ENCODE measurements at places on chromosomes 16 and 17.

GRCh38 chr16:52757746-52758472 lies 211.0 kb upstream of the TOX3 start:
- no peak for DNase-seq

DNA sequence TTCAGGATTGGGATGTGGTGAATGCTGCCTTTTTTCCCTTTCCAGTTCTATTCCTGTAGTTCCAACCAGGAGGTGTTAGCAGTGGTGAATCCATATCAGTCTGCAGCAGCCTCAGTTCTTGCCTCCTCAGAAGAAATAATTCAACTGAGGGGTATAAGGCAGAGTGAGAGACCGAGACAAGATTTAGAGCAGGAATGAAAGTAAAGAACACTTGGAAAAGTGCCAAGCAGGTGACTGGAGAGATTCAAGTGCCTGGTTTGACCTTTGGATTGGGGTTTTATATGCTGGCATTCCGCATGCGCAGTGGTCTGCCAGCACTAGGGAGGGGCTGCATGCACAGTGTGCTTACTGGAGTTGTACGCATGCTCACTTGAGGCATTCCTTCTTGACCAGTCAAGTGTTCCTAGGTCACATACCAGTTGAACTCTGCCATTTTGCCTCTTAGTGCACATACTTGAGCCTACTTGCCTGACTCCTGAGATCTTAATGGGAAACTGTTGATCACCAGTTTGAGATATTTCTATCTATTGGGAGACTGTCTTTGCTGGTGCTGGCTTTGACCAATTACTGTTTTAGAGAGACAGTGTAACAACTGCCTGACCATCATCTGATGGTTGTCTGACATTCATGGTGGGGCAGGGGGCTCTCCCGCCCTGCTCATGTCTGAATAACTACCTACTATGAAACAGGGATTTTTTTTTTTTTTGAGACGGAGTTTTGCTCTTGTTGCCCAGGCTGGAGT lies 680 bp upstream of the CCL15 start:
- no peak for DNase-seq

GRCh38 chr17:44915862-44916780 lies 821 bp upstream of the GFAP start:
- no peak for DNase-seq

GRCh38 chr17:75010683-75011400 lies 1.6 kb upstream of the MRPL58 start:
- no peak for DNase-seq

DNA sequence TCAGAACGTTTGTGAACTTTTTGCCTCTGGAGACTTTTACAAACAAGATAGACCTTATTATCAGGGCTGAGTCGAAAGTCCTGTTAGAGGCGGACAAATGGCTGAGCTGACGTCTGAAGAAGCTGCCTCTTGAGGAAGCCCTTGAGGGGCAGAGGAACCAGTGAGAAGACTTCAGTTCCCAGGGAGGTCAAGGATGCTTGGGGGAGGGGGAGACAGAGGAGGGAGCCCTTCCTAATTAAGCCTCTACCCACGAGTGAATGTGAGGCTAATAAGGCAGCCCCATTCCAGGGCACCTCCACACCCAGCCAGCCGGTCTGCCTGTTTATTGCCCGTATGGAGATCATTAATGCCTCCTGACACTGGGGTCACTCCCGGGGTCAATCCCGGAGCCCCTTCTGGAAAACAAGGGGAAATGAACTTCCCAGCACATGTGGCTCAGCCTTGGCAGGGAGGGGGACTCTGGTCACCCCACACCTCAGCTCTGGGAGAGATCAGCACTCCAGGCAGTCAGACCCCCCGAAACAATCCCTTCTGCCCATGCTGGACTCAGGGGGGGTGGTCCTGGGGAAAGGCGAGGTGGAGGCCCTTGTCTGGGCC lies 9.2 kb upstream of the TBX4 start:
- no peak for DNase-seq

GRCh38 chr16:55437625-55438024 lies 41.4 kb upstream of the MMP2 start:
- DNase-seq, result no peak

- DNase-seq, result no peak
These were observed 132.7 kb upstream of the HSBP1 start for GRCh38 chr16:83674931-83675535.

GRCh38 chr17:80499560-80499959 lies 23.2 kb upstream of the NPTX1 start:
- DNase-seq, result no peak

DNA sequence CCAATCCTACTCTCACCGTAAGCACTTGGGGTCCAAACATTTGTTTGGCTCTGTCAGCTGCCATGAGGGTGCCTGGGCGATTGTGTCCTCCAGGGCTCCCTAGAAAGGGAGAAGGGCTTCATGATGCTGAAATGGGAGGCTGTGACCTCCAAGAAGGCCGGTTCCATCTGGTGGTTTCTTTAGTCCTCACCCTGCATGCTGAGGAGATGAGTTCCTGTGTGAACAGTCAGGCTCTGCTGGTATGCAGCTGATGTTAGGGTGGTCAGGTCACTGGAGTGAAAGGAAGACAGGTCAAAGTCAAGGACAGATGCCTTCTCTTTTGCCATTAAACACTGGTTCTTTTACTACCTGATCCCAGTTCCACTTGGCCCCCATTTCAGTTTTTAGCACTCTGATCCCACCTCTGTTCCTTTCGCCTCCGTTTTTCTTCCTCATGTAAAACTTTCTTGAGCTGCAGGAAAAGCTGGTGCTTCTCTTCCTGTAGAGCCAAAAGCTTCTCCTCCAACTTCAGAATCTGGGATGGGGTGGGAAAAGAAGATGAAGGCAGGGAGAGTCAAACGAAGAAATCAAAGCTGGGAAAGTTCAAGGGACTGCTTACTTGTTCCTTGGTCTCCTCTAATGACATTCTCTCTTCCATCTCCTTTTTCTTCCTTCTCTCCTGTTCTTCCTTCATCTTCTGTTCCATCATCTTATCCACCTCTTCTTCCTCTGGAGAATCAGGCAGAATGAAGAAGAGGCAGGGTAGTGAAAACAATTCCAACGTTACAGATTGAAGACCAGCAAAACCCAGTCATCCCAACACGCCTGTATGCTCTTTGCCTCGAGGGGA lies 1.1 kb downstream of the GPS2 start:
- DNase-seq, result no peak

DNA sequence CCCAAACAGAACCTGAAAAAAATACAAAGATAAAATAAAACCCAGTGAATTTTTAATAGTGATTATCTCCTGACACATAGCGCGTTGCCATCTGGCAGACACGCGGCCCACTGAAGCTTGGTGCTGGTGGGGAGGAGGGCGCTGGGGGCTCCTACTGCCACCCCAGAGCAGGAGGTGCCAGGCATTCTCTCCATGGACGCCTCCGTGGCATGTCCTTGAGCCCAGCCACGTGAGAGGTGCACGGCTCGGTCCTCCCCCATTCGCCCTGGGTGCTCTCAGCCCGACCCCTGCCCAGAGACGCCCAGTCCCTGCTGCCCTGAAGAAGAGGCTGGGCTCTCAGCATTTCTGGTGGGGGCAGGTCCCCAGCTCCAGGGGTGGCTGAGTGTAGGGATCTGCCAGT lies 142.2 kb upstream of the GSE1 start:
- DNase-seq, result no peak

GRCh38 chr16:27285676-27286196 lies 17.2 kb upstream of the NSMCE1 start:
- no peak for DNase-seq

DNA sequence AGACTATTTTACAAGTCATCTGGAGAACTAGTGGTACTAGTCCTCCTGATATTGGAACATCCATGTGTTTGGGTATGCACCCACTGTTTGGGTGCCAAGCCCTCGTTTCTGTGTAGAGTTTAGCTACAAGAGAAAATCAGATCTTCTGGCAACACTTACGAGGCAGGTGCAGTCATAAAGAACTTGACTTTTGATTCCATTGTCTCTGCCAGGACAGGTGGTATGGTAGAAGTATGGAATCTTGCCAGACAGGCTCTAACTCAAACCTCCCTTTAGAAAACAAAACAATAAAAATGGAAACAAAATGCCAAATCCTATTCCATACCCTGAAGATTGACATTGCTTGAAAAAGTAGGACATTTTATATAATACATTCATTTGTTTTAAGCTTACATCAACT lies 16.0 kb downstream of the RNF43 start:
- no peak for DNase-seq

DNA sequence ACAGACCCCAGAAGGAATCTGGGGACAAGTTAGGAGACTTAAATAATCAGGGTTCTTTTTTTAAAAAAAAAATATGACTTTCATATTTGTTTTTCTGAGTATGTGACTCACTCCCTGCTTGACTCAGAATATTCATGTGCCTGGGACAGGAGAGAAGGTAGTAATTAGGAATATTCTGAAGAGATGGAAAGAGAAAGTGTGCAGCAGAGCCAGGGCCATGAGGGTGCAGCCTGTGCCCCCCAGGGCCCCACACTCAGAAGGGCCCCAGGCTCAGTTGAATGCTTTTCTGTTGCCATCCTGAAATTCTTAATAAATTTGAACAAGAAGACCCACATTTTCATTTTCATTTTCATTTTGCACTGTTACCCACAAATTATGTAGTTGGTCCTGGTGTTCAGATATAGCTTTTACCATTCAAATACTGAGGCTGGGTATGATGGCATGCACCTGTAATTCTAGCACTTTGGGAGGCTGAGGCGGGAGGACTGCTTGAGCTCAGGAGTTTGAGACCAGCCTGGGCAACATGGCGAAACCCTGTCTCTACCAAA lies 11.5 kb upstream of the LONP2 start:
- no peak for DNase-seq

- no peak for DNase-seq
These were observed 810 bp downstream of the CYGB start for GRCh38 chr17:76536511-76537287.

GRCh38 chr17:2821868-2822267 lies 25.6 kb downstream of the RAP1GAP2 start:
- no peak for DNase-seq

GRCh38 chr17:82180776-82181528 lies 31.7 kb downstream of the CCDC57 start:
- DNase-seq, result no peak

GRCh38 chr17:81422776-81423697 lies 27.8 kb downstream of the BAHCC1 start:
- no peak for DNase-seq

- no peak for DNase-seq
These were observed 21.6 kb downstream of the POLR3E start for GRCh38 chr16:22318690-22319358.

GRCh38 chr16:13471036-13471435 lies 448.9 kb upstream of the ERCC4 start:
- DNase-seq, result no peak

DNA sequence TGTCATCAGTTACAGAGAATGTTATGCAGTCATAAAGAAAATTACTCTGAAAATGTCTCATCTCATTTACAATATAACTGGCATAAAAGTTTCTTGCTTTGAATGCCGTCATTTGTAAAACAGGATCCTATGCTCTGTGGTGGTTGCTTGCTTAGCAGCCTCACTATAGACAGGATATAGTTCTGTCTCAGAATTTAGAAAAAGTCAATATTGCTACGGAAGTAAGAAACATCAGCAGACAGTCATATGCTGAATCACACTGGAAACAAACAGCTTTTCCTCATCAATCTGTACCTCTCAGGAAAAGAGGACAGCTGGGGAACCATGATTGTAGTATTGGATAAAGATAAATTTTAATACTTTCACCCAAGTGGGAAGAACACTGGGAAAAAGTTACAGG lies 105.5 kb downstream of the MYO1D start:
- DNase-seq, result no peak

DNA sequence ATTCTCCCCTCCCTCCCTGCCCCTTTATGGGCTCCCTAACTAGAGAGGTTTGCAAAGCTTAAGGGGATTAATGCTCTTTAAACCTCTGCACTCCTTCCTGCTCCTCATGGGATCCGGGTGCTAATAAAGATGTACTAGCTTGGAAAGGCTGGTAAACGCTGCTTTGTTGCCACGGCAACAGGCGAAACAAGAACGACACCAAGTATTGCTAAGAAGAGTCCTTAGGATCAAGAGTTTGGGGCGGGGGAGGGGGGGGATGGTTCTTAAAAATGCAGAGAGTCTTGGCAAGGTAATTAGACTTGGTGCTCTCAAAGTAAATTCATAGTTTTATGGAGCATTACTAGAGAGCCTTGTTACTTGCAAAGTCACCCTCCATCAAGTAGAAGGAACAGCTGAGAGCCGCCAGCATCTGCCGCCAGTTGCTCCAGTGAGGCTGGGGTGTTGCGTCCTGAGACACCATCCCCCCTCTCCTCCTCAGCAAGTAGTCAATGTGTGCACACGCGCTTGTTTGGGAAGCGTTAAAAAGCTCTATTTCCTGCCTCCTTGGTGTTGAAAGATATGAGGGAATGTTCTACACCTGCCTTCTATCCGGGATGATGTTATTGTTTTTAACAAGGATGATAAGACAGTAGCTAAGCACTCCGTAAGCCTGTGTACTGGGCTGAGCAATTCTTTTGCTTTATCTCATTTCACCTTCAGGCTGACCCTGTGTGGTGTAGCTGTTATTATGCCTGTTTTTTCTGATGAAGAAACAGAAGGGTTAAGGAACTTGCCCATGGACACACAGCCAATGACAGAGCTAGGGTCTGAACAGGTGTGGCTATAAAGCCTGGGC lies 190.9 kb downstream of the CCDC182 start:
- no peak for DNase-seq

DNA sequence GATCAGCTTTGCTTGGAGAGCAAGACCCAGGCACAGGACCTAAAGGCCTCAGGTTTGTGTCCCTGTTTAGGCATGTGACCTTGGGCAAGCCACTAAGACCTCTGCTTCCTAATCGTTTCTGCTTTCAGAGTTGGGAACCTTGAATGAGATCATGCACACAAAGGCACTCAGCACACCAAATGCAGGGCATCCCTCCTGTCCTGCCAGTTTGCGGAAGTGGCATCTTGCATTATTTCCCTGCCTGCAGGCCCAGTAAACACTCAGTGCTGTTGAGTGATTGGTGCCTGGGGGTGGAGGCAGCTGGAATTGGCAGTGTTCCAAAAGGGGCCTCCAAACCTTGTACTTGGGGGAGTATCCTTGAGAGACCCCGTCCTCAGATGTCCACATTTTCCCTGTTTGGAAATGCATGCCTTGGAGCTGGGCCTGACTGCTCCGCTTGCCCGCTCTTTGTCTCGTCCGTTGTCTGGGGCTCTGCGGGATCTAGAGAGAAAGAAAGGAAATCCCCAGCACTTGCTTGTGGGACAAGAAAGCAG lies 28.7 kb downstream of the MRM1 start:
- DNase-seq, result no peak

GRCh38 chr16:86619239-86619794 lies 41.0 kb downstream of the FOXL1 start:
- no peak for DNase-seq

DNA sequence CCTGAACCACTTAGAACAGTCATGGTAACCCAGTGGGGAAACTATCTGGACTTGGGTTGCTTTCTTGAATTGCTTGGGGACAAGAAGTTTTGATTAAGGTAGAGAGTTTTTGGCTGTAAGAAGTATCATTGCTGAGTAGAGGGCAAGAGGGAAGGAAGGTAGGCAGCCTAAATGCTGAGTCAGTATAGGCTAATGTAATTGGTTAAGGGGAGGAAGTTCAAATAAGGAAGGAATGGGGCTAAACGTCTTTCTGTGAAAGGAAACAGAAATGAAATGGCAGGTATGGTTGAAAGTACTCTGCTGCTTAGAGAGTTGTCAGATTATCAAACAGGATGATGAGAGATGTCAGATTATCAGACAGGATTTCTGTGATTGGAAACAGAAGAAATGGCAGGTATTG lies 20.3 kb downstream of the KPNB1 start:
- no peak for DNase-seq
